Fibroblast of lung (primary cell): ENCODE measurements at places on chromosomes 5 and 9. TPM values are rescaled to one million over a fixed set of nuclear protein-coding genes. Genes with fewer than 3 reads are reported as not detected.
A peak's percentile ranks its signal among the peaks of the same experiment; 100 is the strongest.

- peak; percentile 92 for DNase-seq
These were observed 284.9 kb upstream of the IRX1 start for GRCh38 chr5:3310541-3311261.

The PDLIM4 gene
- total RNA-seq = 44.4 and 67.2 TPM in 2 replicates

The MYOZ3 gene
- total RNA-seq = 0.33 and 0.77 TPM in 2 replicates

DNA sequence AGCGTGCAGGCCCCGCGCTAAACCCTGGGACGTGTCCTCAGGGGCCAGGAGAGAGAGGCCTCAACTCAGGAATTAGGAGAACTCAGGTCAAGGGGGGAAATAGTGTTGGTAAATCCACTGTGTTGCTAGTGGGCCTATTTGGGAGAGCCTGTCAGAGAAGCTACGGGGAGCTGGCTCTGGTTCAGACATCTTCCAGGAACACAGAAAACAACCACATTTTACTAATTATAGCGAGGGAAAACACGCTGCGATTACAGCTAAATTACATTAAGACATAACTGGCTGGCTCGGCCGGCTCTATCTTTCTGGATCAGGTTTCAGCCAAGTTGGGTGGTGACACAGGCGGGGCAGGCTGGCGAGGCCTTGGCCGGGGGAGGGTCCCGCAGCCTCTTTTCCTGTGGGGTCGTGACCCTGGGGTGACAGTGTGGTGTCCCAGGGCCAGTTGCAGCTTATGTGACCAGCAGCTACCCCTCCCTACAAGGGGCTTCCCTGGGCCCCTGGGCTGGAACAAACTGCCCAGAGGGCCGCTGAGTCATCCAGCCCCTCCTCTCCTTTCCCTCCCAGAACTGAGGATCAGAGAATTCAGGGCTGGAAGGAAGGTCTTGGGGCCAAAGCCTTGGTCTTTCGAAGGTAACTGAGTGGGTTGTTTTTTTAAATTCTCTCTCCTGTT lies 75.1 kb downstream of the FGF18 start:
- DNase-seq = peak; percentile 81

- no peak for DNase-seq
These were observed 72.1 kb downstream of the C9orf152 start for GRCh38 chr9:110135846-110136245.

The PCDHGA4 gene
- total RNA-seq = 2.8 and 7.6 TPM in 2 replicates

The NTNG2 gene
- total RNA-seq = 0.77 and 2.1 TPM in 2 replicates

DNA sequence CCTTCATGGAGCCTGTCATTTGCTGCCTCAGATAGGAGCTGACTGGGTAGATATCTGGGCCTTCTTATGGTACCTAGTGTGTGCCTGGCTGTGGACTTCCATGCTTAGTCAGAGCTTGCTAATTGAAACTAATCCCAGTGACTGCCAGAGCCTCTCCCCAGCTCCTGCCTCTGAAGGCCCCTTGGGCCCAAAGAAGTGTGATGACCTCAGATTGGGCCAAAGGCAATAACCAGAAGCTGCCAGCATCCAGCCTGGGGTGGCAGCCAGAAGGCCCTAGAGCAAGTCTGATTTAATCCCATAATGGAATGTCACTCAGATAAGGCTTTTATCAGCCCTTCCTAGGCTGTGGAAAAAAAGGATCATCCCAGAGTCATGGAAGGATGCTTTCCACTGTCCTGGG lies 17.1 kb upstream of the CDC23 start:
- peak; percentile 48 for DNase-seq

DNA sequence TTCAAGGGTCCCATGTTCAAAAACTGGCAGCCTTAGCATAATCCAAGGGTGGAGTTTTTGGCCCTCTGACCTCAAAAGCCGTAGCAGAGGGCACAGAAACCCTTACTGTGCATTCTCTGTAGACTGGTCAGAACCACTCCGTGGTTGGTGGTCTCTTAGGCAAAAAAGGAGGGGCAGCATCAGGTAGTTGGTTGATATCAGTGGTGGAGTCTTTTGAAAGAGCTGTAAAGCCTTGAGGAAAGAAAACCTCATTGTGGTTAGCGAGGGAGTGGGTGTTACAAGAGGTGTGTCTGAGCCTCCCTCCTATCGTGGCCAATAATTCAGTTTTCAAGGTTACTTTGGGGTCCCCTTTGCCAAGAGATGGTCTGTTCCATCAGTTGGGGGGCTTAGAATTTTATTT lies 40.9 kb downstream of the ARHGEF28 start:
- no peak for DNase-seq

GRCh38 chr5:115098041-115098702 lies 71.5 kb downstream of the TRIM36 start:
- DNase-seq = peak; percentile 69

DNA sequence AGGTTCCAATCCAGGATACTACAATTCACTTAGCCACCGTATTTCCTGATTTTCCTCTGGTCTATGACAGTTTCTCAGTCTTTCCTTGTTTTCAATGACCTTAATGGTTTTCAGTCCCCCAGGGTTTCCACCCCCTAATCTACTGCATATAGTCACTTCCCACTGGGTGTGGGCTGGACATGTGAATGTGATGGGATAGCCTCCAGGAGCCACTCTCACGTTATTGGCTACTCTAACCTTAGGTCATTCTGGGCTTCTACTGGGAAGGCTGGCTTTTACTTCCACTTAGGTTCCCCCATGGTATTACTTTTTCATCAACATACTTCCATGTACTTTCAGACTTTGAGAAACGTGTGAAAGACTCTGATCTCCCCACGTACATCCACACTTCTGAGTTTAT lies 46.5 kb downstream of the ISOC1 start:
- DNase-seq = no peak

The SLC6A7 gene
- total RNA-seq = not detected in 2 replicates
